Cerebellar cortex (tissue), 1 donor: ENCODE measurements at places on chromosomes 2 and 18.

DNA sequence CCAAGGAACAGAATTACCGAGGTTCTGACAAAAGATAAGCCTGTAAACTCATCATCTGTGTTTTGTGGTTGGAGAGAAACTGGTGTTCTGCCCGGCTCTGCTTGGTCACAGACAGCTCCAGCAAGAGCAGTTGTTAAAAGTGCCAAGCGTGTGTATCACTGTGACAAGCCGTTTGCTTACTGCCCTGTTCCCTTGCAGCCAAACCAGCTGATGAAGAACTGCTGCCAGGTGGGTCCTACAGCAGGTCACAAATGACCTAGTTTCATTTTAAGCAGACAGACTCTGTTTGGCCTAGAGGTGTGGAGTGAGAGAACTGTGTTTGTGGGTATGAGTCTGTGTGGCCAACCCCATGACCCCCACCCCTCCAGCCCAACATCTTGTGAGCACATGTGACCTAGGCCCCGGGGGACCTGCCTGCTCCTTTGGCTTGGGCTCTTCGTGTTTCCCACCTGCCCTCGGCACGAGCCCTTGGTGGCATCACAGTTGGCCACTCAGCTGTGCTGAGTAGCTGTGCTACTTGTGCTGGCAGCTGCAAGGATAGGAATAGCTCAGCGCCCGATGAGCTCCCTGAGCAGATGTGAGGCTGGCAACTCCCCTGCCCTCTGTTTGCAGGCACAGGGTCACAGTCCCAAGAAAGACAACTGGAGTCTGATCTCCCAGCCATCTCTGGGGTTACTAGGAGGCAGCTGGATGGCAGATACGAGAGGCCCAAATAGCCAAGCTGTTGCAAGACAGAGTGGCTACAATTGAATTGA, 9.7 kb downstream of the OXER1 start:
- DNase-seq = peak; percentile 78

DNA sequence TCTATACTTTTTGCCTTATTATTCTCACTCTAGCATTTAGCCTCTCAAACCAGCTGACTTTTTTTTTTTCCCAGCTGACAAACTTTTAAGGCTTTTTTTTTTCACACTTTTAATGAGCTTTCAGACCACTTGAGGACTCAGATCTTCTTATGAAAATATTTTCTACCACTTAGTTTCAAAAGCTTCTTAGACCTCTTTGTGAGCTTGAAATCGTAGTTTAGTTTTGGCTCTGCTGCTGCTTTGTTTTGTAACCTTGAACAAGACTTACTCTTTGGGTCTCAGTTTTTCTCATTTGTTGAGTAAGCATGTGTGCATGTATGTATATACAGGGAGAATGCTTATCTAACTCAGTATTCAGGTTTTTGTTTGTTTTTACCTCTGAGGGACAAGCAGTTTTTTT, 3.5 kb downstream of the NBEAL1 start:
- DNase-seq = peak; percentile 45

DNA sequence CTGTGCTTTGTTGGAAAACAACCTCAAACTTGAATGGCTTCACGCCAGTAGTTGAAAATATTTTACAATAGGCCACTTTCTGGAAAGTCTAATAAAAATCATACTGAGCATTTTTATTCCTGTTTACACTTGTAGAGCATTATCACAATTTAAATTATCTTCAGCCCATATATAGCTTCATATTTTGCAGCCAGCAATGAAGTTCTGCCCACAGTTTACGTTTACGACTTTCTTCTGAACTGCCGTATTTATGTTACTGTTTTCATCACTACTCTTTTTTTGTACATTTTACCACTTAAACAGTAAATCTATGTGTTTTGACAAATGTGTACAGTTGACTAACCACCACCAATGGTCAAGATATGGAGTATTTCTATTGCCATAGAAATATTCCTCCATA, 86.2 kb downstream of the COPS8 start:
- DNase-seq = no peak

DNA sequence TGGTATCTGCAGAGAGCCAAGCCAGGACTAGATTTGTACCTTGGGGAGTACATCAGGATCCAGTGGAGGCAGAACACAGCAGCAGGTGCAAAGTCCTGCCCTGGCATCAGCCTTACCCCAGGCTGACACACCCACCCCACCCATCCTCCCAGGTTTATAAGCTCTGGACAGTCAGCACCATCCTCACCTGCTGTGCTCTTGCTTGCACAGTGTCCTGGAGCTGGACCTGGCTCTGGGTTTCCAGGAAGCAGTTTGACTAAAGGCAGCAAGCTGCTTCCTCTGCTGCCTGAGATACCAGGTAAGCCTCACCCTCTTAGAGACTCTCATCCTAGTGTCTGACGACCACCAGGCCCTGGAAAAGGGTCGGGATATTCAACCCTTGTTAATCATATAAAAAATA, at the start of gene SULT1C3:
TSS of gene SULT1C3 (plus strand) at position 183 of the 400 bp plus-strand sequence. CDS start 7,227 bp downstream, outside the sequence.
- no peak for DNase-seq
